T follicular helper cell (primary cell): ENCODE measurements at places on chromosomes 7 and 10.

- no peak for DNase-seq
These were observed 90.6 kb downstream of the CARD11 start for GRCh38 chr7:2953099-2953498.

GRCh38 chr7:152050547-152050971 is 25.1 kb downstream of the GALNT11 start:
- no peak for DNase-seq

DNA sequence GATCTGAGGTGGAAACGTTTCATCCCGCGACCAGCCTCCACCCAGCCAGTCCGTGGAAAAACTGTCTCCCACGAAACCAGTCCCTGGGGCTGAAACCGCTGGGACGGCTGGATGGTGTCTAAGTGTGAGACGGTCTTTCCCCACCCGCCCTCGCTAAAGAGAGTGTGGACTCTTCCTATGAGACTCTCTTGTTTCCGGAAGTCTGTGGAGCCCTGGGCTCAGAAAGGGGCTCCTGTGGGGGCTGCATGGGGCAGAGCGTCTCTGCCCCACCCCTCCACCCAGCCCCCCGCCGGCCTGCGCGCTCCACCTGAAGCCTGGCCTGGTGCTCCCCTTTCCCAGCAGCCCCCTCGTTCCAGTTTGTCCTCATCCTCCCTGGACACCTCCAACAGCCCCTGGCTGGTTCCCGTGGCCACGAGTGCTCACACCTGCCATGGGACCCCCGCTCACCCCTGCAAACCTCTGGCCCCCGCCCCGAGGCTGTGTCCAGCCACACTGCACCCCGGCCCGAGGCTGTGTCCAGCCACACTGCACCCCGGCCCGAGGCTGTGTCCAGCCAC is 28.7 kb downstream of the CFAP46 start:
- DNase-seq: no peak

DNA sequence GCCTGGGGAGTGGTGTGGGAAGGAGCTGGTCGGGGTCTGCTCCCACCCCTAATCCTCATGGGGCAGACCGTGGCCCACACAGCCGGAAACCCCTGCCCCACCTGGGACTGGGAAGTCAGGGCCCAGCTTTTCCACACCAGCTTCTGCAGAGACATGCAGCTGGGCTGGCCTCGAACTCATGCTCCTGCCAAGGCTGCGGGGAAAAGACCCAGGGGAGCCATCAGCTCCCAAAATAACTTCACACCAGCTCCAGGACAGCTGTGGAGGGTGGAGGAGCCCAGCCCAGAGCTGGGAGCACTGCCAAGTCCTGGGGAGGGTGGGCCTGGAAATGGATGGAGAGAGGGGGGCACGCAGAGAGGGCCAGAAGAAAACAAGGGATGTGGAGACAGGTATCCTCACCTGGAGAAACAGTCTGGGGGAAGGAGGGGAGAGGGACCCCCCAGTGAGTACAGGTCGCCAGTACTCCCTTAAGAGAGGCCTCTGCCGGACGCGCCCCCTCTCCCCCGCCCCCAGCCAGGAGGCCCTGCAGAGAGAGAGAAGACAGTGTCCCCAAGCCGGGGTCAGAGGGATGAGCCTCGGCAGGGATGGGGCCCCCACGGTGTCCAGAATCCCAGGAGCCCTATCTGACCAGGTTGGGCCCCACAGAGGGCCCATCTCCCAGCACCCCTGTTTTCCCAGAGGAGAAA is 11.5 kb upstream of the GRIFIN start:
- DNase-seq: no peak

DNA sequence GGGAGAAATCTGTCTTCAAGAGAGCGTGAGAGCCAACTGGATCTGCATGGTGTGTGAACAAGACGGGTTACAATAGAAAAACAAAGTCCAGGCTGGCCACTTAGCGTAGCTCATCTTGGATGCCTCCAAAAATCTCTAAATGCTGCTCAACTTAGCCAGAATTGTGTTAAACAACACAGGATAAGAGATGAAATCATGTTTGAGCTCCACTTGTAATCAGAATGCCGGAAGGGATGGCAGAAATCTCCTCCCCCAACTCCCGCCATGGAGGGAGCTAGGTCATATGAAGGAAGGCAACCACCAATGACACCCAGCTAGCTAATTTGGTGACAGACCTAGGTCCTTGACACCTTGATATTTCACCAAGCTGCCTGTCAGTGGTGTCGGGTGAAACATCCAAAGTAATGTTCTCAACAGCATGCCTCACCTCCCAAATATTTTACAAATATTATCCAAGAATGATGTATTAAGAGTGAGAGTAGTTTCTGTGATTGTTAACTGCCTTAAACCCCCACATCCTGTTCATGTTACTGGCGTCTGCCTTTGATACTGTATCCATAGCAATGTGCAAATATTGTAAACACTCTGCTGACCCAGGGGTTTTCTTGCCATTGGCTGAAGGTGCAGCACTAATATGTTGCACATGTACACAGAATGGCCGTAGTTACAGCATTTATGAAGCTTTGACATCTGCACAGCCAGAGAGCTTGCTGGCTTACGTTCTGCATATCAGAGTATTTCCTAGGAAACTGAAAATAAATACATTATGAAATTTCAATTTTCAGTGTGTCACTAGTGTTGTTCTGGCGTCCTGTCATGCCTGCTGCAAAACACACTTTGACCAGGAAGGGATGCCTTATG is 25.8 kb downstream of the TMEM254 start:
- DNase-seq: peak; percentile 4

DNA sequence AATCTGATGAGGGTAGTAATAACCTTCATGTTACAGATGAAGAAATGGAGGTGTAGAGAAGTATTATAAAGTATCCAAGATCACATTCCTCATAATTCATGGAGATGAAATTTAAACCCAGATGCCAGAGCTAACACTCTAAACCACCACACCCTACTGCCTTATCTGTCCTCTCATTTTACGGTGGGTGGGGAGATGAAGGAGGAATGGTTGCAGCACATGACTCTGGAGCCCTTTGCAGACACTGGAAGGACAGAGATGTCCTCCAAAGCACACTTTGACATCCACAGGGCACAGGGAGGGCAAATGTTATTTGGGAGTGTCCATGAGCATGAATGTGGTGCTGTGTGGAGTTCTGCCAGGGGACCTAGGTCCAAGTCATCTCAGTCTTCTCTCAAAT is 1.1 kb downstream of the PLEKHS1 start:
- DNase-seq: no peak

- no peak for DNase-seq
These were observed 145.4 kb downstream of the NEURL1 start for GRCh38 chr10:103638948-103639347.

DNA sequence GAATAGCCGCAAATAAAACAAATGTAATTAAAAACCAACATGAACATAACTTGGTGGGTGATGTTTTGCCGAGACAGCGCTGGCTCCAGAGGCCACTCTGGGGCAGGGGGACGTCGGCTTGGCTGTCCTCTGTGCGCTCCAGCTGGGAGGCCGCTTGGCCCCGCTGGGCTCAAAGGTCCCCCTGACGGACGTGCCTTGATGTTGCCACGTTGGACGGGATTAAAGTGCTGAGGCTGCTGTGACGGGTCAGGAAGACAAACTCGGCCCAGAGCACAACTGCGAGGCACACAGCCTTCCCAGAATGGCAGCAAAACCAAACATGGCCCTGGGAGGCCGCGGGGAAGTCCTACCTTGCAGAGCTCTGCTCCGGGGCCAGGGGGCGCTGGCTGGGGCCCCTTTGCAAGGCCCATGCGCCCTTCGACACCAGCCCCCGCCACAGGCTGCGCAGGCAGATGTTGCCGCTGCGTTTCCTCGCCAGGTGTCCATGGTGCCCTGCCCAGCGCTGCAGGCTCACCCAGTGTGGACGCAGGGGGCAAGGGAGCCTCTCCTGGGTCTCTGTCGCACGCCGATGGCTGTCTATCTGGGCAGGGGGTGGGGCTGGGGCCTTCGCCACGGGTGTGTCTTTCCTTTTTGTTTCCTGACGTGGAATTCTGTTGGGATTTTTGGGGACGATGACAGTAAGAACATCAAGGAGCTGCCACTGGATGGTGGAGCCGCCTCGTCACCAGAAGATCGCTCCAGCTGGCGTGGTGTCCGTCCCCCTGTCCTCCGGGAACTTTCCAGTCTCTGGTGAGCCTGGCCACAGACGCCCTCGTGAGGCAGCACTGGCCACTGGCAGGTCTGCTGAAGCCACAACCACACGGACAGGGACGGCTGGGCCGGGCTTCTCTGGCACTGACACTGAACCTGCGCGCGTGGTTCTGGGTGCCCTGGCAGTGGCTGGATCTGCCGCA is 99.6 kb upstream of the DIP2C start:
- DNase-seq: no peak
